ENCODE measurements at places on chromosomes 1 and 21. TPM values are rescaled to one million over a fixed set of nuclear protein-coding genes. Genes with fewer than 3 reads are reported as not detected.

DNA sequence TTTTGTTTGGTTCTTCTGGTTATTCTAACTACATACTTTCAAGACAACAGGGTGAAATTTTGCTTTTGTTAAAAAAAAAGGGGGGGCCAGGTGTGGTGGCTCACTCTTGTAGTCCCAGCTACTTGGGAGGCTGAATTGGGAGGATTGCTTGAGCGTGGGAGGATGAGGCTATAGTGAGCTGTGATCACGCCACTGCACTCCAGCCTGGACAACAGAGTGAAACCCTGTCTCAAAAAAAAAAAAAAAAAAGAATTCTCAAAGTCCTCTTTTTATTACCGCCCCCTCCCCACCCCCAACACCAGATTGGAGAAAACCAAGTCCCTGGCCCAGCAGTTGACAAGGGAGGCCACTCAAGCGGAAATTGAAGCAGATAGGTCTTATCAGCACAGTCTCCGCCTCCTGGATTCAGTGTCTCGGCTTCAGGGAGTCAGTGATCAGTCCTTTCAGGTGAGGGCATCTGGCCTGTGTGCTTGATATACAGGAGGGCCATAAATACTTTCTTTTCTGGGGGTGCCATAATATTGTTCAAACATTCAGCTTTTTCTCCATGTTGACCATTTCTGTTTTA, 50.2 kb downstream of the LAMC2 start:
- DNase-seq: no peak

MPZ gene
- total RNA-seq: 0.43 TPM

CD1B gene
- total RNA-seq: not detected

DNA sequence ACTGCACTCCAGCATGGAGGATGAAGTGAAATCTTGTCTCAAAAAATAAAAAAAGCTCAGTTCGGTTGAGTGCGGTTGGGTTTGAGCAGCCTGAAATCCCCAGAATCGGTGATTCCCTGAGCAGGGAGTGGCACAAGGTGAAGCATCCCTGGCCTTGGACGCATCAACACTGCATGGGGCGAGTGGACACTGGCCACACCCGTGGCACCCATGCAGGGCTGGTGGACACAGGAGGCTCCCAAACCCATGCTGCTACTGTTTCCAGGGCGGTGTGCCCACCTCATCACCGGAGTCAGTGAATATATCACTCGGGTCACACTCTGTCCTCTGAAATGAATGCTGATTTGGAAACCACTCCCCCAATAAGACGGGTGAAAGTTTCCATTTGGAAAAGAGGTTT, 53.4 kb upstream of the ACTRT2 start:
- no peak for DNase-seq

- DNase-seq: no peak
Observed at GRCh38 chr1:6833804-6834203, 48.5 kb downstream of the CAMTA1 start.

CENPF gene
- total RNA-seq: 102 TPM

BEST4 gene
- total RNA-seq: 1.3 TPM

GRCh38 chr1:66563094-66563800, 29.3 kb downstream of the SGIP1 start:
- DNase-seq: peak; percentile 76

- DNase-seq: no peak
Observed at GRCh38 chr1:224783006-224783651, 146.3 kb upstream of the DNAH14 start.

OR2L3 gene
- total RNA-seq: not detected

DNA sequence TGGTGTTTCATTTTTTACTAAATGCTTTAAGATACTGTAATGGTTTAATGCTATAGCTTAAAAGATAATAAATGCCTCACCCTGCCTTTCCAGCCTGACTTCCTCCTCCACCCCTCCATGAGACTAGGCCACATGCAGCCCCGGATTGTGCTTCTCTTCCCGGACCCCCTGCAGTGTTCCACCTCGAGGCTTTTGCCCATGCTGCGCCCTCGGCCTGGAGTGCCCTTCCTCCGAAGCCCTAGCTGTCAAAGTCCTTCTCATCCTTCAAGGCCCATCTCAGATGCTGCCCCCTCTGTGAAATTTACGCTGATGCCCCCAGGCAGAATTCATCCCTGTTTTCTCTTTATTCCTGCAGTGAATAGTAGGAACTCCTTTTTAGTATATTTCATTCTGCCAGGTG, 98.5 kb downstream of the ATP5PO start:
- DNase-seq: no peak

GRCh38 chr1:110798691-110799256, 74.2 kb upstream of the CD53 start:
- no peak for DNase-seq

GRCh38 chr1:17831597-17831996, 76.5 kb downstream of the ACTL8 start:
- DNase-seq: peak; percentile 14

UTS2 gene
- 23.8 TPM for total RNA-seq

DAB1 gene
- not detected for total RNA-seq

CHODL gene
- 0.53 TPM for total RNA-seq

- no peak for DNase-seq
Observed at GRCh38 chr1:28037206-28037605, 51.2 kb downstream of the EYA3 start.

GRCh38 chr1:38941527-38942019, at the start of gene RHBDL2:
Gene RHBDL2, minus strand, starts transcription at chr1:38941830. Its CDS starts 22,618 bp downstream, at chr1:38919212.
- DNase-seq: peak; percentile 87

- no peak for DNase-seq
Observed at GRCh38 chr1:11978301-11978700, 1.9 kb upstream of the MFN2 start.

DNA sequence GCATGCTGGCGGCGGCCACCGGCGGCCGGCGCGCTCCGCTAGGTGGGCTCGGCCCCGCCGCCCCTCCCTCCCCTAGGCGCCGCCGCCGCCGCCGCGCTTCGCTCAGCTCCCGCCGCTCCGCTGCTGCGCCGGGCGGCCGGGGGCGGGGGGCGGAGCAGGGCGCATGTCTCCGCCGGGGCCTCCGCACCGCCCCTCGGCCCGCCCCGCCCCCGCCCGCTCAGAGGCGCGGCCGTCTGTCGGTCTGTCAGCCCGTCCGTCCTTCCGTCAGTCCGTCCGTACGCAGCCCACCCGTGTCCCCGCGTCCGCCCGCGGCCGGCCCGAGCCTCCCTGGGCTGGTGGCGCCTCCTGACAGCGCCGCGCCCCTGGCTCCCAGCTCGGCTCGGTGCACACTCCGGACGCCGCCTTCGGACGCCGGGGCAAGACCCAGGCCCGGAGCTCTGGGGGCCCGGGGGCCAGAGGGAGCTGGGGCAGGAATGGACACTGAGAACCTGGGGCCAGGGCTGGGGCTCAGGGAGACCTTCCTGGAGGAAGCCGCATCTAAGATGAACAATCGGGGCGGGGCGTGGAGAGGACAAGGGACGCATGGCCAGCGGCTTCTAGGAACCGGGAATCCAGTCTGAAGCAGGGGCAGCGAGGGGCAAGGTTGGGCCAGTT, at the start of gene GPR153:
GPR153 (minus strand) TSS at position 138 of the 654 bp plus-strand sequence. CDS start 6,193 bp downstream, outside the sequence.
- DNase-seq: peak; percentile 32

Data from PC-9 (cell line).